SW480 (cell line): ENCODE measurements at places on chromosomes 2 and 18.

- DNase-seq: no peak
Observed at GRCh38 chr2:196655761-196656160, 16.2 kb downstream of the CCDC150 start.

DNA sequence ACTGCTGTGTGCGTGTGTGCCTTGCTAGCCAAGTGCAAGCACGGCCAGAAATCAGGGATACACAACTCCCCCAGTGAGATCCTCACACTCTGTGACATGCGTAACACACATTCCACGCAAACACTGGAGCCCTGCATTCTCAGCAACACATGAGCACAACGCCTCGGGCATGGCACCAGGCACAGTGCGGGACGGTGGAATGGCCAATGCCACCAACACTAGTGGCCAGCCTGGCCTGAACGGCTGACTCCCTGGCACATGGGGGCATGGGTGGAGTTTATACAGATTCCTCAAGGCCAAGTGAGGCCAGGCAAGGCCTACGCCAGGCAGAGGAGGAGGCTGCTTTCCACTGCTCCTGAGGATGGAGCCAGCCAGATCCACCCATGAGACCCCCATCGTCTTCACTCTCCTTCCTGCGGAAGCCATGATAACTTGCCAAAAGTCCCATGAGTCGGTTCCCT is 56.2 kb downstream of the ANKMY1 start:
- no peak for DNase-seq

DNA sequence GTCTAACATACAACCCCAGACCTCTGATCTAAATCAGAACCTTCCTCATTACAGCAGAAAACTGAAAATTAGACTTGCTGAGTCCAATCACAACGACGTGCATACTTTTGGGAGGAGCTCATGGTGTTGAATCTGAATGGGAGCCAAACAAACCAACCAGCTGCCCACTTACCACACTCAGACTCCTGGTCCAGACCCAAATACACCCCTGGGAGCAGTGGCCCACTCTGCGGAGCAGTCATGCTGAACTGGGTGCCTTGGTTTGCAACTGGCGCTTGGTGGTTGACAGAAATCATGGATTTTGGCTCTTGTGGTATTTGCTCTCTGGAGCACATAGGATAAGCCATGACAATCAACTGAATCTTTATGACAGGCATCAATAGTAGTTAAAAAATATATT is 253.6 kb upstream of the TNP1 start:
- DNase-seq: no peak

DNA sequence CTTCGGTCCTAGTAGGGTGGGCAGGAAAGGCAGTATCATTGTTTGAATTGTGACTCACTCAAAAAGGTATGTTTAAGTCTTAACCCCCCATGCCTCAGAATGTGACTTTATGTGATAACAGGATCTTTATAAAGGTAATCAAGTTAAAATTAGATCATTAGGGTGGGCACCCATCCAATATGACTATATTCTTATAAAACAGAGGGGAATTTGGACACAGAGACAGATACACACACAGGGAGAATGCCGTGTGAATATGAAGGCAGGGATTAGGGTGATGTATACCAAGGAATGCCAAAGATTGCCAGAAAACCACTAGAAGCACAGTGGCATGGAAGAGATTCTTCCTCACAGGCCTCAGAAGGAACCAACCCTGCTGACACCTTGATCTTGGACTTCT is 281.8 kb downstream of the CLIP4 start:
- no peak for DNase-seq

- DNase-seq: no peak
Observed at GRCh38 chr2:160582490-160583145, 89.0 kb upstream of the RBMS1 start.

GRCh38 chr2:194822097-194822496 is 834.9 kb upstream of the SLC39A10 start:
- no peak for DNase-seq

DNA sequence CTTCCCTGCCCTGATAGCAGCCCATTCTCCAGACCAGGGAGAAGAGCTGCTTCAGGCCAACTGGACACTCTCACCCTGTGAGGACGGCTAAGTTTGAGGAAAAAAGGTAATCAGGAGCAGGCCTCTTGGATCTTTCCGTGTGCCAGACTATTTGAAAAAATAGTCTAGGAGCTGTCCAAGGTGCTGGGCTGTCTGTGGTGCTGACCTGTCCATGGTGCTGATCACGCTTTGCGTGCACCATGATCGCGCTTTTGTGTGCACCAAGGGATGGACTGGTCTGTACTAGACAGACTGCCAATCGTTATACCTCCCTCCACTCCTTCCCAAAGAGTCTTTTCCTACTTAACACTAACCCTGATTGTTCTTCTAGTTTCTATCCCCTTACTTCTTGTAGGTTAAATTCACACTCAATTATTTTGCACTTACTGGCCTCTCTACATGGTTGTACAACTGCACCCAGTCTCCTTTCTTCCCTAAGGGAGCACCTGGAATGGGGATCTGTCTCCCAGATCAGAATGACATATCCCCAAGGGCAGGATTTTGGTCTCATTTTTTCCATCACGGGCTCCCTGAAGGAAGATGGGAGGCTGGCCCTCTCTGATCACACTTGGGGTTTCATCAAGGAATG is 295.4 kb downstream of the CELF4 start:
- DNase-seq: no peak

DNA sequence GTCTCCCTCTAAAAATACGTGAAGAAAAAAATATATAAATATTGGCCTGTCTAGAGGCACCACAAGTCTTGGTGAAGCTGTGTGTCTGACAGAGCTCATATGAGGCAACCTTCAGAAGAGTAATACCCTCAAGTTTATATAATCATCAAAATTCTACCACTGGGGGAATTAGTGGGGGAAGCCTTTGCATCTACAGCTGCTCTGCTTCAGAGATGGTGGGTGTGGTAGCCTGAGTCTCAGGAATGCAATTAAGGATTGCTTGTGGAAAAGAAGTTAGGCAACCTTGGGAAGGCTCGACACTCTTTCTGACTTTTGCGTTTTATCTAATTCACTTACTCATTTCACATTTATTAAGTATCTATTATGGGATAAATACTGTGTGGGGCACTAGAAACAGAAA is 17.4 kb downstream of the TPGS2 start:
- DNase-seq: no peak

- no peak for DNase-seq
Observed at GRCh38 chr2:181770150-181770549, 89.8 kb upstream of the NEUROD1 start.

- DNase-seq: no peak
Observed at GRCh38 chr18:37385846-37386778, 179.5 kb downstream of the CELF4 start.

DNA sequence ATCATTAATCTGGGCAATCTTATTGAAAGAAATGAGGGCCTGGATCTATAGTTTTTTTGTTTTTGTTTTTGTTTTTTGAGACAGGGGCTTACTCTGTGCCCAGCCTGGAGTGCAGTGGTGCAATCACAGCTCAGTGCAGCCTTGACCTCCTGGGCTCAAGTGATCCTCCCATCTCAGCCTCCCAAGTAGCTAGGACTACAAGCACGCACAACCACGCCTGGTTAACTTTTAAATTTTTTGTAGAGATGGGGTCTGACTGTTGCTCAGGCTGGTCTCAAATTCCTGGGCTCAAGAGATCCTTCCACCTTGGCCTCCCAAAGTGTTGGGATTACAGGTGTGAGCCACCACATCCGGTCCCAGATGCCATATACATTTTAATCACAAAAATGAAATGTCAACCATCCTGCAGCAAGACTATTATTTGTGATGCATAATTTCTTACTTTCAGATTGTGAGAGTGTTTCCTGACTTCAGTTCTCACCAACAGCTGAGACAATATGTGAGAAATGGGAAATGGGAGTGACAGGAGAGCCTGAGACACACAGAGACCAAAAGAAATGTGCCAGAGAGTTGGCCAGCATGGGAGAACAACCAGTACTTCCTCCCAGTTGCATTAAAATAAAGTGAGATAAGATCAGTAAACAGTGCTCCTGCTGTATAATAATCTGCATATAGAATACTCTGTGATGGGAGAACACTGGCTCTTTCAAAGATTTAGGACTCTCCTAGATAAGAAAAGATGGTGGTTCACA is 87.6 kb downstream of the METTL8 start:
- DNase-seq: no peak

DNA sequence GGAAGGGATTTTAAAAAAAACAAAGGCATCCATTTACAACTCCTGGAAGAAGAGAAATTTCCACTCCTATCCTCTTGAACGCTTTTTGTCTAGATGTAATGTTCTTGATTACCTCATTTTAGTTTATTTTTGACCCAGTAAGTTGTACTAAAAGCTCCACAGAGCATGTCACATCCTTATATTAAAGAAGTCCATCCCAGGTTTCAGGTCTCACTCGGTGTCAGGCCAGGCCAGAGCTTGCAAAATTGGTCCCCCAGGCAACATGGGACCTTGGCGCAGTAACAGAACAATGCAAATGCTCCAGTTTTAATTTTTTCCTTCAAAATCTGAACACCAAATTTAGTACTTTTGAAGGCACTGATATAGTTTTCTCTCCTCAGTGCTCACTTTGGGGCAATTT is 218.4 kb upstream of the REV1 start:
- no peak for DNase-seq

- no peak for DNase-seq
Observed at GRCh38 chr2:15163326-15163725, 397.8 kb downstream of the NBAS start.

GRCh38 chr2:240529344-240529999 is 28.3 kb downstream of the ANKMY1 start:
- DNase-seq: no peak

DNA sequence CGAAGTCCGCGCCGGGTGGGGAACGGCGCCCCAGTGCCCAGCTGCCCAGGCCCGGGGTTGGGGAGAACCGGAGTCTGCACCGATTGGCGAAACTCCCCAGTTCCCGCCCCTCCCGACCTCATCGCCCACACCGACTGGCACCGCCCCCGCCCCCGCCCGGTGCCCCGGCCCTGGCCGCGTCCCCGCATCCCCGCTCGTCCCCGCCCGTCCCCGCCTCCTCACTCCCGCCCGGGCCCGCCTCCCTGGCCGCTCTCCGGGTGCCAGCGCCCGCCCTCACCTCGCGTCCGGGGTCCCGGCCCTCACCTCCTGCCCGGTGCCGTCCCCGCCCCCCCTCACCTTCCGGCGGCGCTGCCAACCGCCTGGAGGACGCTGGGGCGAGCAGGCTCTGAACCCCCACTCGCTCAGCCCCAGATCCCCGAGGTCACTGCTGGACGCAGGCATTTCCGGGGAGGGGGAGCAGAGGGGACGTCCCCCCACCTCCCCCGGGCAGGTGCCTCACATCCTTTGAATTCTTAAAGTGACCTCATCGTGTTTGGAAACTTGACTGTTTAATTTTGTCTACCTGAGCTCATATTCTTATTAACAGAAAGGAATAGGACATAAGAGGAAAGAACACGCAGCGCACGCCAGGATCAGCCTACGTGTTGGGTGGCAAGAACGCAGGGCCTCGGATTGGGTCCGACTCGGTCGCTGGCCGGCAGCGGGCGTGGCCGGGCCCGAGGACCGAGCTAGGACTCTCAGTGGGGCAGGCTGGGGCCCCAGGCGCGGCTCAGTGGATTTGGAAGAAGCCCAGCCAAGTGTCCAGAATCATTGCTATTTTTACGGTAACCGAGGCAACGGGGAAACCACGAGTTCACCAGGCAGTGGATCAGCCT is at the start of gene FAM110C:
Gene FAM110C, minus strand, starts transcription at position 35 of the 875 bp plus-strand sequence. CDS start 120 bp downstream, outside the sequence.
- peak; percentile 83 for DNase-seq

DNA sequence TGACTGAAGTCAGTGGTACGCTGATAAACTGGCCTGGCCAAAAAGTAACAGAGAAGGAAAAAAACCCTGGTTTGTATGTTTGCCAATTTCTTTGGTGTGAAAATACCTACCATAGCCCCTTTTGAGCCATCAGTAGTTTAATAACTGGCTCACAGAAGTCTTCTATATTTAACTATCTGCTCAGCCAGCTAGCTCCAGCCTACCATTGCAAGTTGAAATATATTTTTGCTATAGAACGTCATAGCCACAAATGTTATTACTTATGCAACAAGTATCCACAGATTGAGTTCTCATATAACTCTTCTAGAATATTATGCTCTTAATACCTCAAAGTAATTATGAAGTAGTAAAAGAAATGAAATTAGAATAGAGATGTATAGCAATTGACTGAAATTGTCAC is 25.2 kb downstream of the RPE start:
- DNase-seq: no peak

DNA sequence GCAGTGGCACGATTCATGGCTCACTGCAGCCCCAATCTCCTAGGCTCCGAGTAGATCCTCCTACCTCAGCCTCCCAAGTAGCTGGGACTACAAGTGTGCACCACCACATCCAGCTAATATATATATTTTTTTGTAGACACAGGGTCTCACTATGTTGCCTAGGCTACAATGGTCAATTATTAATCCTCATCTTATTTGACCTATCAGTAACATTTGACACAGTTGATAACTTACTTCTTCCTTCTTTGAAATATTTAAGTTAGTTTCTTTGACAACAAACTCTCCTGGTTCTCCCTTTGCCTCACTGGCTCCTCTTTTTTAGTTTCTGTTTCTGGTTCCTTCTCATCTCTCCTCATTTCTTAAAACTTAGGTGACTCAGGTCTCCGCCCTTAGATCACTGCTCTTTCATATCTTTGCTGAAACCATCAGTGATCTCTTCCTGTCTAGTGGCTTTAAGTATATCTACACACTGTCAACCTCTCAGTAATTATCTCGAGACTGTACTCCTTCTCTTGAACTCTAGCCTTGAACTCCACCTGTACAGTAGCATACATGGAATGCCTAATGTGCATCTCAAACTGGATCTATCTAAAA is 11.5 kb downstream of the PGAP1 start:
- DNase-seq: no peak

DNA sequence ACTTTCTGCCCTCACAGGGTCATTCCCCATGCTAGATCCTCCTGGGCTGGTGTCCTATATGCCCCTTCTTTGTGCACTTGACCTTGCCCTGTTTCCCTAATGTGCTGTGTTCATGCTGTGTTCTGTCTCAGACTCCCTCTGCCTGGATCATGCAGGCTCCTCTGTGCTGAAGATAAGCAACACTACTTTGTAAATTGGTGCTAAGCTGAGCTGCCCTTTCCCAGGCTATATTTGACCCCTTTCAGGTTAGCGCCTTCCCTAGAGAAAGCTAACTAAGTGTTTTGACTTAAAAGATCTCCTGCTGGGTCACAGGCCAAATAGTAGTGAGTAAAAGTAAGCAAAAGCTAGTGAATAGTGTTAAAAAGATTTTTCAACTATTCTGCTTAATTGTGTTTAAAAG is 257.2 kb upstream of the RGPD4 start:
- DNase-seq: no peak

- no peak for DNase-seq
Observed at GRCh38 chr2:74094291-74094690, 53.4 kb downstream of the BOLA3 start.

- DNase-seq: no peak
Observed at GRCh38 chr2:215529271-215529670, 93.4 kb upstream of the FN1 start.
